ENCODE measurements at places on chromosomes 6 and 20.
A peak's percentile ranks its signal among the peaks of the same experiment; 100 is the strongest.

DNA sequence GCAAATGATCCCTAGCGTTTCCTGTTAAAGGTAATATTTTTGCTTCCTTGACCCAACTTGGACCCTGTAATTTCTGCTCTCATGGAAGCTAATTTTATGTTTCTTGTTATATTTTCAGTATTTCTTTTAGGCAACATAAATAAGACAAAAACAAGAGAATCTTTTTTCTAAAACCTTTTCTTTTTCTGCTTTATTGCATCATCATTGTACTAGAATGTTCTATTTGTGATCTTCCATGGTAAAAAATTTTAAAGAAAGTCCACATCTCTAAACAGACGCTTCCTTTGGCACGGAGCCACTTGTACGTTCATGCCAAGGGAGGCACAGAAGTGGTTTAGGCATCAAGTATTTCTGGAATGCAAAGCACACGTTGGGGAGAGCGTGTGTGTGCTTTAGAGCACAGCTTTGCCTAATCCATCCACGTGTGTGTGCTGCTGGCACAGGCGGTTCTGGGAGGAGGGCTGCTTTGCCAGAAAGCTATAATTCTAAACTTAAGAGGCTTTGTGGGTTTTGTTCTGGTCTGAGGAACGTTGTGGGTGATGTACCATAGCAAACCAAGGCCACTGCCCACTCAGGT, 98.3 kb downstream of the SASH1 start:
- DNase-seq: no peak

DNA sequence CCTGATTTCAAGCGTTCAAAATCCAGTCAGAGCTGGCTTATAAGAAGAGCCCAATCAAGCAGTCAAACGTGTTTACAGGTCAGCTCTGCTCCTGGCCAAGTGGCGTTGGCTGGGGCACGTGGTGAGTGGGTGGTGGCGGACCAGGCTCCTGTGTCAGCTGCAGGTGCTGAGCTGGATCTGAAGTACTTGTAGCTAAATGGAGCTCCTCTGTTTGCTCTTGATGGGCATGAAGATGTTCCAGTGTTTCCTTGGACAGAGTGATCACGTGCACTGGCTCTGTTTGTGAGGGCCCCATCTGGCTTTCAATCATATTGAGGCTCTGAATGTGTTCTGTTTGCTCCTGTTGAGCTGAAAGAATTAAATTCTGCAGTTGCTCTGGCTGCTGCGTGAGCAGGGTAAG, 10.2 kb upstream of the MICAL1 start:
- no peak for DNase-seq

DNA sequence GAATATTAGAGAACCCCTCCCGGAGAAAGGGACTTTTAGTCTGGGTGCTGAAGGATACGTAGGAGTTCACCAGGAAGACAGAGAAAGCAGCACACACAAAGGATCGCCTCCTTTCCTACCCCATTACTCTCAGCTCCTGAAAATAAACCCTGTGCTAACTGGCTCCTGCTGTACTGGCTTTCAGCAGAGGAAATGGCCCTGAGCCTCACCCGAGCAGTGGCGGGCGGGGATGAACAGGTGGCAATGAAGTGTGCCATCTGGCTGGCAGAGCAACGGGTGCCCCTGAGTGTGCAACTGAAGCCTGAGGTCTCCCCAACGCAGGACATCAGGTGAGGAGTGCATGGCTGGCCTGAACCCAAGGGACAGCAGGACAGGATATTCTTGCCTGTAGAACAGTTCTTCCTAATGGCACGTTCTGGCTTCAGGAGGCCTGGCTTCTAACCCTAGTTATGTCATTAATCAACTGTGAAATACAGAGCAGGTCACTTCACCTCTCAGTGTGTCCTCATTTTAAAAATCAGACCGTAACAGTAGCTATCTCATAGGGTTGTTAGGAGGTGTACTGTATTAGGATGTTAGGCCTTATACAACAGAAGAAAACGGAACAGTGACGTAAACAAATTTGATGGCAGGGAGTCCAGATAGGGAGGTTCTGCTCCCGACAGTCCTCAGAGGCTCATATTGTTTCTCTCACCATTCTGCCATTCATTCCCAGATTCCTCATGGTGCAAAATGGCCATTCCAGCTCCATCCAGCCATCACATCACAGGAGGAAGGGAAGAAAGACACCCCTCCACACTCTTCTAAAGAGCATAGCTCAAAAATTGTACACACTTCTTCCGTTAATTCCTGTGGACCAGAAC, 1.8 kb downstream of the RBCK1 start:
- no peak for DNase-seq

- DNase-seq: no peak
Measured at GRCh38 chr20:58547623-58548475, 32.6 kb upstream of the APCDD1L start.

- no peak for DNase-seq
Measured at GRCh38 chr6:158793432-158793831, 25.7 kb downstream of the EZR start.

DNA sequence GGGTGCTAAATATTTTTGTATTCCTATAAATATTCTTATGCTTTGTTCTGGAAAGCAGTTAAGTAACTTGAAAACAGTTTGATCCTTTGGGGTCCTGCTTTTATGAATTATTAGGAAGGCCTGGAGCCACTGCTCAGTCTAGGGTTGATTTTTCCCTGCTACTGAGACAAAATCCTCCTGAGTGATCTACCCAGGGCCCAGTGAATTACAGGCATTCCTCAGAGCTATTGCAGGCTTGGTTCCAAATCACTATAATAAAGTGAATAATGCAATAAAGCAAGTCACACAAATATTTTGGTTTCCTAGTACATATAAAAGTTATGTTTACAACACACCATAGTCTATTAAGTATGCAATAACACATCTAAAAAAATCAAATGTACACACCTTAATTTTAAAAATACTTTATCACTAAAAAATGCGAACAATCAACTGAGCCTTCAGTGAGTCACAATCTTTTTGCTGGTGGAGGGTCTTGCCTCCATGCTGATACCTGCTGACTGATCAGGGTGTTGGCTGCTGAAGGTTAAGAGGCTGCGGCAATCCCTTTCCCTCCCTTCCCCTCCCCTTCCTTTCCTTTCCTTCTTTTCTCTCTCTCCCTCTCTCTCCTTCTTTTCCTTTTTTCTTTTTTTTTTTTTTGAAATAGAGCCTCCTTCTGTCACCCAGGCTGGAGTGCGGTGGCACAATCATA, 43.0 kb downstream of the DNAAF9 start:
- DNase-seq: no peak

DNA sequence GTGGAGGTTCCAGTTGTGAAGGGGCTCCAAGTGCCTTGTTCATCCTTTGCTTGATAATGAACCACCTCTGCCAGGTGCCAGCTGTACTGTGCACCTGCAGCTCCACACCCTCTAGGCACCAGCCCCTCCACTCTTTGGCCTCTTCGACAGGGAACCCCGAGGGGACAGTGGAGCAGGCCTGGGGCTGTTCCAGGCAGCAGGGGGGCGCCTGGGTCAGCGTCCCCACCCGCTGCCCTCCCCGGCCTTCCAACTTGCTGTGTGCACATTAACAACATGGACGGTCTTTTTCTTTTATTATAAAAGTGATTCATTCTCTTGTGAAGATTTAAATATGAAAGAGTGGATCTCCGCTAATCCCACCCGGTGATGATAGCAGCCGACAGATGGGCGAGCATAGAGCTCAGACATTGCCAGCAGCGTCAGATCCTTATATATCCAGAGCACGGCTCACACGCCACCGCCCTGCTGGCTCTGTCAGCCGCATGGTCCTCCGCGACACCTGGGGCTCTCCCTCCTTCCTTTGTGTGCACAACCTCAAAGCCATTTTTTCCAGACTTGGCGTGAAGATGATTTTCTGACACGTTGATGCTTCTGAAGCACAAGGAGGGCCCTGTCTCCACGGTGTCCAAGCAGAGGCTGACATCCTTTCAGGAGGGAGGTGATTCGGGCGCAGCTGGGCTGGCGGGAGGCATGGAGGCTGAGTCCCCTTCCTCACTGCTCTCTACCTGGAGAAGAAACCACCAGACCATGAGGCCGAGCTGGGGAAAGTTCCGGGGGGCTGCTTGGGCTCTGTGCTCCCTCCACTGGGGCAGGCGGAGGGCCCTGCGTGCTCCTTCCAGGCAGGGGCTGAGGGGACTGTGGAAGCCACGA, 22.2 kb upstream of the MRGBP start:
- DNase-seq: no peak

- DNase-seq: peak; percentile 72
Measured at GRCh38 chr6:45830441-45831139, 185.1 kb downstream of the CLIC5 start.

GRCh38 chr6:82364087-82365015, 734 bp downstream of the TPBG start:
- peak; percentile 33 for DNase-seq

DNA sequence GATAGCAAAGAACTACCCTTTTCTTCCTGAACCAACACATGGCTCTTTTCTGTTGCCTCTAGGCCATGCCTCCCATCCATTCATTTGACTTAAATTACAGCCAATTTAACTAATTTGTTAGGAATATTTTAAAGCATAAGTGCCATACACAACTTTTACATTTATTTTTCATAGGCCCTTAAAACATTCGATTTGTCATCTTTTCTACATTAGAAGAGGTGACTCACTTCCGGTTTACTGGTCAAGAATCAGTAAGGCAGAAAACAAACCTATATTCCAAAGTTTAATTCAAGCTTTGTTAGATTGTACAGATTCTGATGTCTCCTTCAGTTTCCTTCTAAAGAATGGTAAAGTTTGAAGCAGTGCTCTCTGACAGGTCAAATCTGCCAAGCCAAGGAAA, 344.3 kb downstream of the SAMD5 start:
- no peak for DNase-seq

DNA sequence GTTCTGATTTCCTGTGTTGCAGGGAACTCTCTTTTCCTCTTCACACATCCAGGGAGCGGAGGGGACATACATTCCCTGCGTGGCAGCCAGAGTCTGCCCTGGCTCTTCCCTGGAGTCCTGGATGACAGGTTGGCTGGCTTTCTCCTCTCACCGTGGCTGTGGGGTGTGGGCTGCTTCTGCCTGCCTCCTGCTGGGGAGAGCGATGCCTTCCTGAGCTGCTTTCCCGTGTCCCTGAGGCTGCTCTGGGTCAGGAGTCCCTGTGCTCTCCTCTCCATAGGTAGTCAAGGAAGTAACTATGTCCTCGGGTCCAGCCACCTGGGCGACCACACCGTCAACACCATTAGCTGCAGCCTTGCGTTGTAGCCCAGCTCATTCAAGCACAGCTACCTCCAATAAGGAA, 451.7 kb downstream of the QKI start:
- DNase-seq: no peak

GRCh38 chr6:42125663-42126062, 16.8 kb downstream of the C6orf132 start:
- no peak for DNase-seq

- no peak for DNase-seq
Measured at GRCh38 chr6:124334359-124334758, 530.7 kb downstream of the NKAIN2 start.

DNA sequence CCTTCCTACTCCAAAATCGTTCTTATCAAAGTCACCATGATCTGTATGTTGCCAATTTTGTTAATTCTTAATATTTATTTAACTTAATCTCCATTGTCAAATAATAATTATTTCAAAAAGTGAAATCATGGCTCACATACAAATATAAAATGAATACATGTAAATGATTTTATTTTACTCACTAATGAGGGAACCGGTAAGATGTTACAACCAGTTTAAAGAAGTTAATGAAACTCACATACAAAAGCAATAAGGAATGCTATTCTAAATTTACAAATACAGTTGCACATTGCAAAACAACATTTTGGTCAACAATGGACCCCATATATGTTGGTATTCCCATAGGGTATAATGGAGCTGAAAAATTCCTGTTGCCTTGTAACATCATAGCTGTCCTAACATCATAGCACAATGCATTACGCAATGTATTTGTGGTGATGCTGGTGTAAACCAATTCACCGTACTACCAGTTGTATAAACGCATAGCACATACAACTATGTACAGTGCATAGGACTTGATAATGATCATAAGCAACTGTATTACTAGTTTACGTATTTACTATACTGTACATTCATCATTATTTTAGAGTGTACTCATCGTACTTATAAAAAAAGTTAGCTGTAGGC, 6.5 kb upstream of the SLC22A16 start:
- DNase-seq: no peak

DNA sequence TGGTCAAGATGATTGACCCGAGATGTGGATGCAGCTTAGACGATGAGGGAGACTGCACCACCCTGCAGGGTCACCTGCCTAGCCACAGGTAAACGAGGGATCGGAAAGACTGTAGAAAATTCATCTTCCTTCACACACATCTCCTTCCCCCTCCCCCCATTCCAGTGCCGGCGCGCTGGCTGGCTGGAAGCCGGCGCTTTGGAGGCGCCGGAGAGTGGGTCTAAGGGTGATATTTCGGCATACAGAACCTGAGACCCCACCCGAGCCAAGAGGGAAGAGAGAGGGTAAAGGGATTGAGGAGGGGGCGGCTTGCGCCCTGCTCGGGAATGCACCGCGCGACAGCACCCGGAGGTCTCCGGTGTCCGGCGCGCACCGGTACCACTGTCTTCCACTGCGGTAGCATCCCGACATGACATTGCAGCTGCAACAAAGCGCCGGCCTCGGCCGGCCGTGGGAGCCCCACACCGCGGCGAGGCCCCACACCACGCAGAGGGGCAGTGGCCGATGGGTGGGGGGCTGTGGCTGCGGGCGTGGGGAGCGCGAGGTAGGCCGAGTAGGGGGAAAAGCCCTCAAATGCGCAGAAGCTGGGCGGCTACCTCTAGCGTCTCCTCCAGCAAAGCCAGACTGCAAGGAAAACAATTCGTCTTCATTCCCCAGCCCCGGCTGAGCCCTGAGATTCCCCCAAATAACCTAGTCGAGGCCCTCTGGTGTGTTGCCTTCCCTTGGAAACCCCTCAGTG, 984 bp downstream of the TNFRSF21 start:
- DNase-seq: peak; percentile 53

DNA sequence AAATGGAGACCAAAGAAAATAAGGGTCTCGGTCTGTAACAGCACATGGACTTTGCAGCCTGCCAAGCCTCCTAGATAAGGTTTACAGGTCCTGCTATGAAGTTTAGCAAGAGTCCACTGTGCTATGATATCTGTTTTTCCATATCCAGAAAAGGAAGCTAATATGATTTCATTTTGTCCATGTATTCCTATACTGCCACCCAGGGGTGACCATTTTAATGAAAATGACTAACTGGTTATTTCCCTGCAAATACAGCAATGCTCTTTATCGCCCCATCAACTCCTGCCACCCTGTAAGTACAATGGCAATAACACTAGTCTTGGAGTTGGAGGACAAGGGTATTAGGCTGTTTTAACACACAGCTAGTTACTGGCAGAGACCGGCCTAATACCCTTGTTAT, 115.2 kb upstream of the GLP1R start:
- DNase-seq: no peak

- no peak for DNase-seq
Measured at GRCh38 chr6:117494694-117495318, 12.3 kb downstream of the DCBLD1 start.

GRCh38 chr6:142803495-142804058, 141.4 kb downstream of the HIVEP2 start:
- DNase-seq: no peak

- no peak for DNase-seq
Measured at GRCh38 chr6:137226697-137227096, 7.5 kb upstream of the IFNGR1 start.

GRCh38 chr6:167469672-167470071, 144.8 kb downstream of the TTLL2 start:
- DNase-seq: no peak

Data from GM13977 (cell line).